Upper lobe of right lung (tissue), 1 donor: ENCODE measurements at places on chromosomes 3 and 15. TPM values are rescaled to one million over a fixed set of nuclear protein-coding genes. Genes with fewer than 3 reads are reported as not detected.

GRCh38 chr3:36447061-36447460 is 66.8 kb downstream of the STAC start:
- no peak overlapping the region for H3K27ac ChIP-seq
- H3K4me3 ChIP-seq: no peak overlapping the region
- no peaks in the 10 kb centered on the region for H3K4me1 ChIP-seq
- no peak for DNase-seq

DNA sequence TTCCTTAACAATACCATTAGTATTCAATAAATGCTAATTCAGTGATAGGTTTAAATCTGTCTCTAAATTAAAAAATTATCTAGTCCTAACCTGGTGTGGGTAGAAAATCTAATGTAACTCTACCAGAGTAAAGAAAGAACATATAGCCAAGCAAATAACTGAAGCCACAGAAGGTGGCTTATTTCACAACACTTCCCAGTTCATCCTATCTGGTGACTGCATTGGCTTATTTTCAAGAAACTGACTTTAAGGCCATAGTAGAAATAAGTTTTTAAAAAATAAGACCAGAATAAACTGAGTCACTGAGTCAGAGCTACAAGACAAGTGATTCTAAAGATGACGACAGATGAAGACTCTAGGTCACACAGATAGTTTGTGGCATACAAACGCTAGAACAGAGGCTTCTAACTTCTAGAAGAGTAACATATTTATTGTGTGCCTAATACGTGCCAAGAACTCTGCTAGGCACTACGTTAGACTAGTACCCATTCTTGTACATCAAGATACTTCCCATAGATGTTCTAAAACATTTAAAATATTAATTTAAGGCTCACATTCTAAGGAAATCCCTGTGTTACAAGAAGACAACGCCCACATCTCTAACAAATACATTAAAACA is 25.9 kb downstream of the TMCC1 start:
- H3K27me3 ChIP-seq: no peaks in the 10 kb centered on the region
- H3K4me3 ChIP-seq: no peak overlapping the region
- no peaks in the 10 kb centered on the region for H3K36me3 ChIP-seq
- DNase-seq: no peak
- H3K4me1 ChIP-seq: no peaks in the 10 kb centered on the region

- no peak overlapping the region for H3K27ac ChIP-seq
- no peak overlapping the region for H3K4me3 ChIP-seq
- no peak for DNase-seq
- H3K4me1 ChIP-seq: peaks cover 10% of the 10 kb centered on the region
Observed at GRCh38 chr15:80418892-80419537, 14.8 kb downstream of the ARNT2 start.

DNA sequence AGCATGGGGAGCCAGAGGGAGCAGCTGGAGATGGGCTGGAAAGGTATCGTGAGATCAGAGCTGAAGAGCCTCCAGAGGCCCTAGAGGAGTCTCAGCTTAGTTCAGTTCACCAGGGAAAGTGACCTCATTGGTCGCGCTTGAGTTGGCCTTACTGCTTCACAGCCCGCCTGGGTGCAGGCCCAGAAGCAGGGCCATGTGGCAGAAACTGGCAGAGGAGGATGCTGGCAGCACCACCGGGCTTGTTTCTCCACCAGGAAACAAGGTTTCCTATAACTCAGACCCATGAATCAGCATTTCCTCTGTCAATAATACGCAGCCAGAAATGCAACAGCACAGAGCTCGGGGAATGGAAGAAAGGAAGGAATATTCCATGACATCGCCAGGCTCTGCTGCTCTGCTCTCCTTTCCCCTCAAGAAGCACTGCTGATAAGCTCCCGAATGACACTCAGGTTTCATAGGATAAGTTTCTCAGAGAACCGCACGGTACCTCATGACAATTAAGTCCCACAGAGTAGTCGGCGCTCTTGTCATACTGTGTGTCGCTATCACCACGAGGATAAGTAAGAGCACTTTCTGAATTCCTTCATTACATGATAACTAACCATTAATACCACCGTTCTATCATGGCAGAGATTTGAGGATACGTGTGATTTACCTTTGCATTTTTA is 147.1 kb upstream of the LPP start:
- DNase-seq: no peak
- no peak overlapping the region for H3K4me3 ChIP-seq
- H3K27ac ChIP-seq: no peak overlapping the region

DNA sequence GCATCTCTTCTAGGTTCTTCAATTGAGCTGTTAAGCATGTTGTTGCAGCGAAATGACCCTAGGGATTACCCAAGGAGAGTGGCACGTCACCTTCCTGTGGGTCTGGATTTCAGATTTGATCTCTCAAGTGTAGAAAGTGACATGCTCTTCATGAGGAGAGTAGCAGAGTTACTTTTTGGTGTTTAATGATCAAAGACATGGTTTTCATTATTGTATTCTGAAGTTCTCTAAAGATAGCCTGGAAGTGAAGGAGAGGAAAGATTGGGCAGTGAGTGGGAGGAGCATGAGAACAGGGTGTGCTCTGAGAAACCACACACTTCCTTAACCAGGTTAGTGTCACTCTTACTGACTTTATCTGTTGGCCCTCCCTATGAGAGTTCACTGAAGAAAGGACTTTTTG is 153.6 kb downstream of the AKAP13 start:
- peaks cover 10% of the 10 kb centered on the region for H3K36me3 ChIP-seq
- H3K27ac ChIP-seq: peak overlapping the region; percentile 72
- H3K4me1 ChIP-seq: peaks cover 56% of the 10 kb centered on the region
- no peaks in the 10 kb centered on the region for H3K27me3 ChIP-seq
- no peak for DNase-seq

DNA sequence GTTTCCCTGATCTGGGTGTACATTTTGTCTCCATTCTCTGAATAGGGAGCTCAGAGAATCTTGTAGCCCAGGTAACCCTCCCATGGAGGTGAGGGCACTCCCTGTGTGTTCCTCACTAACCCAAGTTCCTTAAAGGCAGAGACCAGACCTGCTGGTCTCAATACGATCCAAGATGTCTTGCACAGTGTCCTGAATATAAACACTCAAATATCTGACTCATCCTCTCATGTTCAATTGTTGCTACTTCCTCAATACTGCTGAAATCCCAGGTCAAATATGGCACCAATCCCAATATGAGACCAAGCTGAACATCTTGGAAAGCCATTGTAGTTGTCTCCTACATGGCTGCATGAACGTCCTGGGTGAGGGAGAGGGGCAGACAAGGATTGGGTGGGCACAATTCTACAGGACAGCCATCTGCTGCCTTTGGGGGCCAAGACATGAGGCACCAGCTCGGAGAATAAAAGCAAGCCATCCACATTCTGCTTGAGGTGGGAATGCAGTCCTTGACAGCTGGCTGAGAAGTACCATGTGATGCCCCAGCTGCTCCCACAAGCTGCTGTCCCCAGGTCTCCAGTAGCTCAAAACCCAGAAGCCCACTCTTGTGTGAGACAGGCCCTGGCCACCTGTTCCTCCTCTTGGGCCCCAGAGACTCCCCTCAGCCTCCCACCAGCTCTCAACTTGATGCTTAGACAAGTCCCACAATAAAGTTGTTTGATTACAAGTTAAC is 18.2 kb downstream of the TBC1D2B start:
- no peak for DNase-seq
- peaks cover 92% of the 10 kb centered on the region for H3K4me1 ChIP-seq
- no peaks in the 10 kb centered on the region for H3K36me3 ChIP-seq

GRCh38 chr3:59545374-59545773 is 495.5 kb upstream of the CFAP20DC start:
- no peaks in the 10 kb centered on the region for H3K4me1 ChIP-seq
- H3K27ac ChIP-seq: no peak overlapping the region
- H3K27me3 ChIP-seq: no peaks in the 10 kb centered on the region
- no peak overlapping the region for H3K4me3 ChIP-seq

GRCh38 chr3:114714957-114715460 is 421.2 kb downstream of the TIGIT start:
- no peak overlapping the region for H3K4me3 ChIP-seq
- DNase-seq: no peak
- H3K36me3 ChIP-seq: no peaks in the 10 kb centered on the region
- H3K27me3 ChIP-seq: no peaks in the 10 kb centered on the region

DNA sequence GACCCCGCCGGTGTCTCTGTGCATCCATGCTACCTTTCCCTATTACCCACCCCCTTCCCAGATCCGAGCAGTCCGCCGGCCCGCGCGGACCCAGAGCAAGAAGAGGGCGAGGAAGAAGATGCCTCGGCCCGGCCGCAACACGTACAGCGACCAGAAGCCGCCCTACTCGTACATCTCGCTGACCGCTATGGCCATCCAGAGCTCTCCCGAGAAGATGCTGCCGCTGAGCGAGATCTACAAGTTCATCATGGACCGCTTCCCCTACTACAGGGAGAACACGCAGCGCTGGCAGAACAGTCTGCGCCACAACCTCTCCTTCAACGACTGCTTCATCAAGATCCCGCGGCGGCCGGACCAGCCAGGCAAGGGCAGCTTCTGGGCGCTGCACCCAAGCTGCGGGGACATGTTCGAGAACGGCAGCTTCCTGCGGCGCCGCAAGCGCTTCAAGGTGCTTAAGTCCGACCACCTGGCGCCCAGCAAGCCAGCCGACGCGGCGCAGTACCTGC is 788 bp downstream of the FOXB1 start:
- peaks cover 100% of the 10 kb centered on the region for H3K27me3 ChIP-seq
- peak overlapping the region; percentile 53 for H3K4me3 ChIP-seq
- peaks cover 35% of the 10 kb centered on the region for H3K4me1 ChIP-seq

DNA sequence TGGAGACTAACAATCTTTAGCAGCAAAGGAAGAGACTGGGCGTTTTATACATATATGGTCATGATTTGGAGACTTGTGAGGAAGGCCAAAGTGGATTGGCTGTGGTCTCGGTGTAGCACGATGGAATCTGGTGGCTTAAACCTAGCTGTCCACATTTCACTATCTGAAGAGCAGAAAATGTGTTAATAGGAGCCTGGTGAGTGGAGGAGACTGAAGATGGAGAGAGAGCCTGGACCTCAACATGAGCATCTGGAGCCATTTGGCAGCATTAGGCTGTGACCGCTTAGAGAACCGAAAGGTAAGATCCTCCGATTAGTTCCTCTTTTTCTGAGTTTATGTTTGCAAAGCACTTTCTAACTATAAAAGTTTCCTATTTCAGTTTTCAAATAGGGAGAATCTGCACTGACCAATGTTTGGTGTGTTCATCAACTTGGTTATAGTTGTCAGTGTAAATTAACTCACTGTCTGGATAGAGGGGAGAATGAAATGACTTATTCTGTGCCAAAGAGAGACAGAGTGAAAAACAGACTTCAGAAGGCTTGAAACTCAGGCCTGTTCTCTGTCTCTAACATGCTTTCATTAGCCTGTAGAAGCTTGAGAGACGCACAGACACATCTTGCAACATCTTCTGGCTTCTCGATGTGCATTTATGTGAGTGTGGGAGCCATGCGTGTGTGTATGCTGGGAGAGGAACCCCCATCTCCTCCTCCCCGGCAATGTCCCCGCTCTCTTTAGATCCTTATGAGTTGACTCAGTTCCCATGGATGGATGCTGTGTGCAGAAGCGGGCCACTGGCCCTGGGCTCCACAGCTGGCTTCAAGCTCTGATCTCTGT is 244.7 kb upstream of the TBL1XR1 start:
- H3K36me3 ChIP-seq: no peaks in the 10 kb centered on the region
- H3K27ac ChIP-seq: peak overlapping the region; percentile 7
- H3K4me3 ChIP-seq: peak overlapping the region; percentile 5
- H3K27me3 ChIP-seq: no peaks in the 10 kb centered on the region
- peaks cover 16% of the 10 kb centered on the region for H3K4me1 ChIP-seq

GRCh38 chr3:37662785-37663184 is 198.9 kb upstream of the CTDSPL start:
- H3K27ac ChIP-seq: no peak overlapping the region
- no peaks in the 10 kb centered on the region for H3K36me3 ChIP-seq
- H3K27me3 ChIP-seq: no peaks in the 10 kb centered on the region
- DNase-seq: no peak

- no peaks in the 10 kb centered on the region for H3K4me1 ChIP-seq
- DNase-seq: no peak
- H3K27ac ChIP-seq: no peak overlapping the region
- no peak overlapping the region for H3K4me3 ChIP-seq
- no peaks in the 10 kb centered on the region for H3K27me3 ChIP-seq
Observed at GRCh38 chr15:49715211-49715610, 94.4 kb downstream of the DTWD1 start.

DNA sequence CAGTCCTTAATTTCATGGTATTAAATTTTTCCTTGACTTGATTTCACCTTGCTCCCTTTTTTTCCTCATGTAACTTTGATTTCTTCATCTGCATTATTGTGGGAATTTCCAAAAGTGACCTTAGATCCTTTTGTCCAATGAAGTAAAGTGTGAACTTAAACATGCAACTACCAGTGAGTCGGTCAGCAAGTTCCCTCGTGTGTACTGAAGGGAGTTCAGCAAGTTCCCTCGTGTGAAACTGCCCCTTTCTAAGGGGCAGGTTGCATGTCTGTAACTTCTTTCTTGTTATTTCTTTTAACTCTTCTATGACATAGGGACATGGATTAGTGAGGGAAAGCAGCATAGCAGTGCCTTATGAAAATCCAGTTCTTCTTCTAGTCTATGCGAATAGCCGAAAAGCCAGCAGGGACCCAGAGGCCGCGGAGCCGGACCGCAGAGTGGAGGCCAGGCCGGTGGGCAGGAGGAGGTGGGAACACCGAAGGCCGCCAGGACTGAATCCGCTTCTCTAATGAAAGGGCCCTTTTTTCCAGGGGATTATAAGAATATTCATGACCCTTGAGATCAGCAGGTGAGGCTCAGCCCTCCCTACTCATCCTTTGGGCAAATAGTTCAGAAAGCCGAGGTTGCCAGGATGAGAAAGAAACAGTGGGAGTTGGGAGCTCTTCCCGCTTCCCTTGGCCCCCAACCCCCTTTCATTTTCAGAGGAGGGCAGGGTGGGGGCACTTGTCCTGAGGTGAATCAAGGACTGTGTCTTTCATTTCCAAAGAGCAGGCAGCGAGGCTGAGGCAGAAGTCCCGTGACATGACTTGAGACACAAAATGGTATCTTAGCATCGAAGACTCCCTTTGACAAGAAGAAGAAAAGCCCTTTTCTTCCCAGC is 117.5 kb downstream of the OPA1 start:
- H3K4me1 ChIP-seq: no peaks in the 10 kb centered on the region
- H3K4me3 ChIP-seq: no peak overlapping the region
- H3K36me3 ChIP-seq: no peaks in the 10 kb centered on the region
- no peak overlapping the region for H3K27ac ChIP-seq

DNA sequence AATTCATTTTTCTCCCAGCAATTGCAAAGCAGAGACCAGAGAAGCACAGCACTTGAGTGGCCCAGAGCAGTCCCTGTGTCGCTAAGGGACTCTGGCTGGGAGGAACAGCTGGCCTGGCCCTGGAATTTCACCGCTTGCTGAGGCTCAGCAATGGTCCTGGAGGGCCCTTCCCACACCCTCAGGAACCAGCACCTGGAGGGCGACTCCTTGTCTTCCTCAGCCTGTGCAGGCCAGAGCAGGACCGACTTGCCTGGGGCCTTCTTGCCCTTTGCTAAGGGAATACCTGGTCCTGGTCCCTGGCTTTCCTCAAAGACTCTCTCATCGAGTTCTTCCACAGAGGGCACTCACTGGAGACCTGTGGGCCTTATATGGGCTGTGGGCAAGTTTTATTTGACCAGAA is 294.6 kb downstream of the RPLP1 start:
- H3K27ac ChIP-seq: no peak overlapping the region
- no peak overlapping the region for H3K4me3 ChIP-seq
- no peak for DNase-seq
- H3K4me1 ChIP-seq: peaks cover 5% of the 10 kb centered on the region

- H3K4me3 ChIP-seq: peak overlapping the region; percentile 25
- H3K27me3 ChIP-seq: no peaks in the 10 kb centered on the region
- no peaks in the 10 kb centered on the region for H3K36me3 ChIP-seq
- DNase-seq: no peak
- no peak overlapping the region for H3K27ac ChIP-seq
Observed at GRCh38 chr3:112973325-112974177, 1.4 kb downstream of the CD200R1 start.

SNX33 gene
- total RNA-seq: 31.0 TPM

ISLR2 gene
- total RNA-seq: 4.0 TPM

SLC28A1 gene
- total RNA-seq: not detected

GP9 gene
- total RNA-seq: 1.2 TPM
